ENCODE measurements at places on chromosomes 2 and 18.

DNA sequence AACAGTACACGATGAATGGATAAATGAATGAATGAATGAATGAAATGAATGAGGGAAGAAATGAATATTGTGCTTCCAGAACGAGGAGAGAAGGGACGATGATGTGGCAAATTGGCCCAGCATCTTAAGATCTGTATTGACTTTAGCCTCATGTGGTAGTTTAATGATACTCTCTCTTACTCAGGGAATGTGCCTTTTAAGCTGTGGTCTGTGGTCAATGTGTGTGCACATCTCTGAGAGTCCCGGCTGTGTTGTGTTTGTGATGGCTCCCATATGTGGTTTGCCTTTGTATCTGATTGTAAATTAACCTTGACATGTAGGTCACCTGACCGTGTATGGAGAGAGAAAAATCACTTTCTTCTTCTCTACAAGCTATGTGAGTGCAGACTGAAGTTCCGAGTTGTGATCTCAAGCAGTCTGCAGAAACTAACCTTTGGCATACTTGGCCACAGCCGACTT, 91.2 kb downstream of the NEDD4L start:
- peak; percentile 74 for DNase-seq

GRCh38 chr2:144254342-144255235, 265.3 kb downstream of the ZEB2 start:
- DNase-seq, result no peak

- no peak for DNase-seq
Measured at GRCh38 chr2:216308576-216308975, 63.7 kb downstream of the MARCHF4 start.

GRCh38 chr2:152813351-152813750, 94.9 kb downstream of the ARL6IP6 start:
- no peak for DNase-seq

- DNase-seq, result no peak
Measured at GRCh38 chr2:63796366-63796765, 45.3 kb upstream of the UGP2 start.

DNA sequence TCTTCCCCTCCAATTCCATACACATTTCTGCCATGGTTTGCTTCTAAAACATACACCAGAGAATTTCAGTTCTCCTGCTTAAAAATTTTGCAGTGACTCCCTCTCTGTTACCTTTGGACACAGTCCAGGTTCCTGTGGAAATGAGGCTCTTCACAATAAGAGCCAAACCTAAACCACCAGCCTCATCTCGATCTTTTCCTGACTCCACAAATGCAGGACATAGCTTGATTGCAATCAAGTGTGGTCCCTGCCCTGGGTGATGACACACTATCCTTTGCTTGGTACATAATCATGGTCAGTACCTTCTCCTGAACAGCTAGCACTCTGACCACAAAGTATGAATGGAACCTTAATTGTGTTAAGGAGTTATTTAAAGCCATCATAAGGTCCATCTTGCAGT, 134.9 kb upstream of the CHAC2 start:
- DNase-seq, result peak; percentile 39

GRCh38 chr2:238912228-238912915, 64.5 kb downstream of the TWIST2 start:
- DNase-seq, result no peak
